ENCODE measurements at places on chromosomes 6 and 20.

- no peak for DNase-seq
Observed at GRCh38 chr6:25617997-25618396, 34.0 kb upstream of the SCGN start.

GRCh38 chr6:148934539-148934938, 187.7 kb downstream of the UST start:
- no peak for DNase-seq

GRCh38 chr6:169163411-169163901, 90.2 kb downstream of the THBS2 start:
- DNase-seq: no peak

- DNase-seq: no peak
Observed at GRCh38 chr6:52417675-52418111, 2.4 kb upstream of the EFHC1 start.

DNA sequence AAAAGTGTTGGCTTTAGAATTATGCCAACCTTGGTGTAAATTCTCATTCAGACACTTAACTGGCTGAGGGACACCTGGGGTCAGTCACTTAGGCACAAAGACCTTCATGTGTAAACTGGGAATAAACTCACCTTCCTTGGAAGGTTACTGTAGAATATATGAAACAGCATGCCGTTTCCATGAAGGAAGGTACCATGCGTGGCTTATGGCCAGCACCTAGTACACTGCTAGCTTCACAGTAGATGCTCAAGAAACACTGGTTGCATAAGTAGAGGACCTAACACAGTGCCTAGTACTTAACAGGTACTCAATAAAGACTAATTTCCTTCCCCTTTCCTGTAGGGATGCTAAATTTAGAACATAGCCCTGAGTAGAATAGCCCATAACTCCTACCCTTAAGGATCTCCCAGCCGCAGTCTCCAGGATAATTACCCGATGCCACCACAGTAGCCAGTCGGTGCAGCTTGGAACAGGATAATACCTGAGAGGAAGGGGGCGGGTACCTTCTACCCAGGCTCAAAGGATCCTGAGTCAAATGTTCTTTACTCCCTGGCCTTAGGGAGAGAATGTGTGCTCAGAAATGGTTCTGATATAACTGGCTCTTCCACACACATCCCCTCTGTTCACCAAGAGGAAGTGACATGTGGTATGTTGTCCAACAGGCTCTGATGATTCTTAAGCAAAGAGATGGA, 3.6 kb downstream of the BCL2L1 start:
- DNase-seq: no peak
